ENCODE measurements at places on chromosomes 16 and 17.

DNA sequence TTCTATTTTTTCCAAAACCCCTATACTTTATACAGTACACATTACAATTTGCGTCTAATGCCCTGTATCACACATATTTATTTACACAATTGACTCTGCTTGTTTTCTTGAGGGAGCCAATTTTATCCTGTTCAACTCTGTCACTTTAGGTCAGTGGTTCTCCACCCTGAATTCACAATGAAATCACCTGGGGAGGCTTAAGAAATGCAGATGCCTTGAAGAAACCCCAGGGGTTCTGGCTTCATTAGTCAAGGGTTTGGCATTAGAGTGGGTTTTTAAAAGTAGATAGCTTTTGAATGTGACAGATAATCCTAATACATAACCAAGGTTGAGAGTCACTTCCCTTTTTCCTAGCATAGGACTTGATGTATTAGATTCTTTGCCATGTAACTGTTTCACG, 398.6 kb upstream of the ERCC4 start:
- no peak for DNase-seq

- no peak for DNase-seq
Observed at GRCh38 chr16:68798398-68798797, 44.9 kb upstream of the TANGO6 start.

- no peak for DNase-seq
Observed at GRCh38 chr16:89442990-89443726, 47.2 kb downstream of the ANKRD11 start.

GRCh38 chr17:61321344-61321743, 78.3 kb upstream of the TBX2 start:
- no peak for DNase-seq

GRCh38 chr16:85546585-85547447, 66.3 kb upstream of the GSE1 start:
- no peak for DNase-seq

GRCh38 chr17:68228817-68229570, 18.8 kb upstream of the AMZ2 start:
- no peak for DNase-seq

GRCh38 chr16:1691956-1692355, 13.9 kb downstream of the JPT2 start:
- no peak for DNase-seq

GRCh38 chr16:84465154-84465553, 39.3 kb downstream of the MEAK7 start:
- no peak for DNase-seq

DNA sequence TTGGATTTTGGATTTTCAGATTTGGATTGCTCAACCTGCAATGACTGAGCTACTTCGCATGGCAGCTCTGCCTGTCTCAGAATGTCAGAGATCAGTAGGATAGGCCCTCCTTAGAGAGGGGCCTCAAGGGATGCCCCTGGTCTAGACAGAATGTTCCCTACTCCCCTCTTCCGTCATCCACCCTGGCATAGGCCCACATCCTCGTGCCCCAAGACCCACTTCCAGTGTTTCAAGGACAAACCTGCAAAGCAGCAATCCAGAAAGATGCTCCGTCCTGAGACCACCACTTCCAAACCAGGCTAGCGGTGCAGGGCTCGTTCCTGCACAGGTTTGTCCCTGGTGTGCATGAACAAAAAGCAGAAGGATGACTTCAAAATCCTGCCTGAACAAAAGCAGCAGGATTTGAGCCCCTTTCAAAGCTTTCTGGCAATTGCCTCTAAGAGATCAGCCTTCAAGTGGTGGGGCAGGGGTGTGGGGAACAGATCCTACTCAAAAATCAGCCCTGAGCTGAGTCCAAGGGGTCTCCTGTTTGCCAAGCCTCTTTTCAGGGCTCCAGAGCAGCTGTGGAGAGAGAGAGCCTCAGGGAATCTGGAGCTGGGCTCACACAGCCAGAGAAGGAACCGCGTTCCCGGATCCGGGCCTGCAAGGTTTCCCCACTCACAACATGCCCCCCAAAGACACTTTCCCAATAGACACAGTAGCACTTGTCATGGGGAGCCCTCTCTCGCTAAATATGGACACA, 121.1 kb downstream of the SOCS1 start:
- no peak for DNase-seq

GRCh38 chr17:46769531-46770438, 48.7 kb downstream of the WNT3 start:
- DNase-seq = no peak

DNA sequence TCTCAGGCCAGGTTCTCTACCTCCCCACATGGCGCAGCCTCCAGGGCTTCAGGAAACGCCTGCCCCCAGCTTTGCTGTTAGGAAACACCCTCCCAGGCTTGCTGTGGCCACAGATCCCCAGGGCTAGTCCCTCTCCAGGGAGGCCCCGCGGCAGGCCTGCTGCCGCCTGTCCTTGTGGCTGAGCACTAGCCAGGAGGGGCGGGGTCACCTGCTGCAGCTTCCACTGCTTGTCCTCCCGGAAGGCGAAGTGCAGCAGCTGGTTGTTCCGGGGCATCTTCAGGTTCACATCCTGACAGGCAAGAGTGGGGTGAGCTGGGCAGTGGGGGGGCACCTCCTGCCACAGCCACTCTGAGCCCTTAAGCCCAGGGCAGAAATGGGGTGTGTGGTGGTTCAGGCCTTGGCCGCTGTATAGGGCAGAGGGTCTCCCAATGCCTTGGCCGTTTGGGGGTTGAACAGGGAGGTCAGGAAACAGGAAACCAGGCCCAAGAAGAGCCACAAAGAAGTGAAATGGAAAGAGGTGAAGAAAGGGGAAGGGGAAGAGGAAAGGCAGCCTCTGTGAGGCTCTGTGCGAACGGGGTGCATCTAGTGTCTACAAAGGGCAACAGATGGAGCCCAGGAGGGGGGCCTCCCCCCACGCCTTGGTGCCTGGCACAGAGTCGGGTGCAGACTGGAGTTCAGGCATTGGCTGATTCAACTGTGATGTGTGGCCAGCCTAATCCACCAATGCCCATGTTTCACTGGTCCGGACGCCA, 2.0 kb downstream of the ROGDI start:
- no peak for DNase-seq

GRCh38 chr17:6478486-6478885, 34.2 kb downstream of the PIMREG start:
- DNase-seq = no peak

- no peak for DNase-seq
Observed at GRCh38 chr17:35291802-35292201, 48.9 kb downstream of the SLFN5 start.

GRCh38 chr16:71610936-71611871, 14.8 kb upstream of the MARVELD3 start:
- DNase-seq = peak; percentile 39

DNA sequence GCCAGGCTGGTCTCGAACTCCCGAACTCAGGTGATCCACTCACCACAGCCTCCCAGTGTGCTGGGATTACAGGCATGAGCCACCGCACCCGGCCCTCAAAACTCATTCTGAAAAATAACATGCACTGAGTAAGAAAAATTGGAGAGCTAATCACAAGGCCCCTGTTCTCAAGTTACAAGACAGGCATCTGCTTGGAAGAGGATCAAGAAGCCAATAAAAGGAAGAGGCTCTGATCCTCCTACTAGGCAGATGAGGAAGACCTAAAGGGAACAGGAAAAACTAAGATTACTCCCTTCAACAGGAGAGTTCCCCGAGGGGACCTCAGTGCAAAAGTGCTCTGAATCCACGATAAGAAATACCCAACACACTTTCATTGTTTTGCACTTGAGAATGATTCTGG, 18.4 kb downstream of the BLMH start:
- no peak for DNase-seq

GRCh38 chr16:351804-352520, 561 bp downstream of the AXIN1 start:
- DNase-seq = no peak

DNA sequence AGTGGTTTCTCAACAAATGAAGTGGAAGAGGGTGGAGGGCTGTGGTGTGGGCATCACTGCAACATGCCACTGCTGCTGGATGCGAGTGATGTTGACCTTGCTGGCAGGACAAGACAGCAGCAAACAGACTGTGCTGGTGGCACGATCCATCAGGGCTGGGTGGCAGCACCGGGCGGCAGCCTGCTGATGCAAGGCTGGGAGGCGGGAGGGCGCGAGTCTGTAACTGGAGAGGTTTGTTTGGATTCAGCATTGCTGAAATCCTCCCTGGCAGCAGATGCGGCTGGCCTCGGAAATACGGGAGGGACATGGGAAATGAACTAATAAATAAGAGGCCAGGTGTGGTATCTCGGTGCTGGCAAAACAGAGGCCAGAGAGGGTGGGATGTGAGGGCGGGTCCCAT, 224.2 kb downstream of the ENGASE start:
- no peak for DNase-seq

GRCh38 chr16:4372578-4373355, 1.1 kb downstream of the VASN start:
- DNase-seq = no peak

DNA sequence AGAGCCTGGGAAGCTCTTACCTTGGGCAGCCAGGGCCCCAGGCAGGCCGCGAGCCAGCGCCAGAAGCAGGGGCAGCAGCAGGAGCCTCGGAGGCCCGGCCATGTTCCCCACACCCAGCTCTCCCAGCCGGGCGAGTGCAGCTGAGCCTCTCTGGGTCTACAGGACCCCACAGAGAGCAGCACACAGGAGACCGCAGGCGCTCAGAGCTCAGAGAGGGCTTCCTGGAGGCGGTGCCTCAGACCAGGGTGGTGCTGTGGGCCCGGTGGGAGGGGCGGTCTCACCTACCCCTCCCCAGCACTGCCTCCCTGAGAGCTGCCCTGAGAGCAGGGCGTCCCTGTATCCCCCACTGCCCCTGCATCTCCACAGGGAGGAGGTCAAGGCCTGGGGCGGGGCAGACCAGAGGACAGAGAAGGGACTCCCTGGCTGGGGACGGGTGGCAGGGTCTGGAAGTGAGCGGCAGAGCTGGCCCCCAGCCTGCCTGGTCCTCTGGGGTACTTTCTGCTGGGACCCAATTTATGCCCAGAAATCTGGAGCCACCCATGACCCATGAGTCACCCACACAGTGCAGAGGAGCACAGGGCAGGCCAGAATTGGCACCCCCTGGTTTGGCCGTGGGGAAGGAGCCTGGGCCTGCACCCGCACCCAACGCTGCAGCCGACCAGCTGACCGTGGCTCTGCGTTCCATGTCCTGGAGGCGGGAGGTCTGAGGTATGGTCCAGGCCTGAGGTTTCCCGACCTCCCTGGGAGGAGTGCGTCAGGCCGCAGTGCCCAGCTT, at the start of gene CD7:
TSS of gene CD7 (minus strand) at position 215 of the 775 bp plus-strand sequence. CDS start at position 102, 113 bp downstream.
- DNase-seq = no peak

DNA sequence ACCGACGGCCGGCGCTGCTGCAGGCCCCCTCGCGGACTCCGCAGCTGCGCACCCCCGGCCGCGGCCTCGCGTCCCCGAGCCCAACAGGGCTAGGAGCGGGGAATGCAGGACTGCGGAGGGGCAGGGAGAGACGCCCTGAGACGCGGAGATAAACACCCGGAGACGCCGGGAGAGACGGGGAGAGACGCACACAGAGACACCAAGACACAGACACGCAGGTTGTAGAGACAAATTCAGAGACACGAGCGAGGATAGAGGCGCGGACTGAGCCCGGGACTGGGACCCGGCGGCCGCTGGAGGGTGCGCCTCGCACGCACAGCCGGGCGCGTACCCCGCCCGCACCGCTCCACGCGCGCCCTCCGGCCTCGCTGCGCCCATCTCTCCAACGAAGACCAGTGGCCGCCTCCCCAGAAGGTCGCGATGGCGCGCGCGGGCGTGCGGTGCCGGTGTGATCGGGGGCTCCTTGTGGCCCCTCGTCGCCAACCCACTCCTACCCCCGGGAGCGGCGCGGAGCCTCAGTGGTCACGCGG, 902 bp downstream of the STAC2 start:
- DNase-seq = no peak

DNA sequence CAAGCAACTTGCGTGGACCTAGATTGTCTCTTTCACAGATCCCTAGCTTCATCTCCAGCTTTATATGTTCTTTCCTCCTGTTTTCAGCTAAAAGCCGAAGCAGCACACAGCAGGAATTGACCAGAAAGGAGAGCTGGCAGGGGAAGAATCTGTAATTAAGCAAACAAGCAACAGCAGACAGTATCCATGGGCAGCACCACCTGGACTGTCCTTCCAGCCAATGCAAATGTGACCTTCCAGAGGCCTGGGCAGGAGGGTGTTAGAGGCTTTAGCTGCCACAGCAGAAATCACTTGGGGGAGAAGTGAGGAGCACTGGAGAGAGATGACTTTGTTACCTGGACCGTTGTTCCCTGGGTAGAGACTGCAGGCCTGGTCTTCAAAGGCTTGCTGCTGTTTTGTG, 427.6 kb upstream of the GOT2 start:
- no peak for DNase-seq

DNA sequence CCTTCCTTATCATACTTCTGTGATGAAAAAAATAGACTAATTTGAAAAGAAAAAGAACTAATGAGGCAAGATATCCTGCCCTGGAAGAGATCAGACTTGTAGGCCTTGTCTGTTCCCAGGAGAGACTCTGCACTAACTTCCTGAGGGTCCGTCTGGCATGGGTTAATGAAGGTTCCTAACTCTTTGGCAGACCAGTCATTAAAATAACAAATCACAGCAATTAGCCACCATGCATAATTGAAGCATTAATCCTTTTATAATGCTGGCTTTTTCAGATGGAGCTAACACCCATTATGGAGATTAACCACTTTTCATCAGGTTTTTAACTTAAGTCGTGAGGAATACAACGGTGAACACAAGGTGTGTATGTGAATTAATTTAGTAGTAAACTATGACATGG, 10.4 kb upstream of the KRT10 start:
- no peak for DNase-seq

Measured in stimulated activated CD8-positive, alpha-beta memory T cell treated with anti-CD3 and anti-CD28 coated beads, Interleukin-4, amount 100 ng/mL, for 1 hour (primary cell).